ENCODE measurements at places on chromosomes 4 and X. TPM values are rescaled to one million over a fixed set of nuclear protein-coding genes. Genes with fewer than 3 reads are reported as not detected.

- H3K36me3 ChIP-seq: no peaks in the 10 kb centered on the region
- H3K4me3 ChIP-seq: no peak overlapping the region
- no peaks in the 10 kb centered on the region for H3K4me1 ChIP-seq
- H3K27me3 ChIP-seq: no peaks in the 10 kb centered on the region
Observed at GRCh38 chrX:138001226-138001625, 435.3 kb downstream of the ZIC3 start.

DNA sequence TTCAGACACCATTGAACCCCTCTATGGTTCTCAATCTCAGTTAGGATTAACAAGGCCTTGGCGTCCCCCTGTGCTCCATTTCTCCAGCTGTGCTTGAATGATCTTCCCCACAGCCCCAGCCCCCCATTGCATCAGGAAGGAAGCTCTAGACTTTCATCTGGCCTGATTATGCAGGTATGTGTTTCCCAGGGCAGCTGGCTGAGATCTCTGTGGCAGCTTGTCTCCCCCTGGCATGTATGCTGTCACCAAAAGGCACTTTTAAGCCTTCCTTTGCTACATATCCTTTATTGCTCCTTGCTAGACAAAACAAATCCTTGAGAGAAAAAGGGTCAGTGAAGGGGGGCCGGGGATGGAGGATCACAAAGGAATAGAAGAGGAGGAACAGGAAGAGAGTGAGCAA lies 1056.0 kb upstream of the SLIT2 start:
- DNase-seq: no peak
- H3K4me1 ChIP-seq: no peaks in the 10 kb centered on the region
- no peaks in the 10 kb centered on the region for H3K27me3 ChIP-seq
- no peaks in the 10 kb centered on the region for H3K36me3 ChIP-seq
- no peak overlapping the region for H3K4me3 ChIP-seq

GRCh38 chr4:1401409-1402020 lies 4.7 kb downstream of the NKX1-1 start:
- no peak for DNase-seq
- peaks cover 3% of the 10 kb centered on the region for H3K27me3 ChIP-seq
- H3K36me3 ChIP-seq: no peaks in the 10 kb centered on the region
- H3K4me1 ChIP-seq: no peaks in the 10 kb centered on the region
- no peak overlapping the region for H3K27ac ChIP-seq

DNA sequence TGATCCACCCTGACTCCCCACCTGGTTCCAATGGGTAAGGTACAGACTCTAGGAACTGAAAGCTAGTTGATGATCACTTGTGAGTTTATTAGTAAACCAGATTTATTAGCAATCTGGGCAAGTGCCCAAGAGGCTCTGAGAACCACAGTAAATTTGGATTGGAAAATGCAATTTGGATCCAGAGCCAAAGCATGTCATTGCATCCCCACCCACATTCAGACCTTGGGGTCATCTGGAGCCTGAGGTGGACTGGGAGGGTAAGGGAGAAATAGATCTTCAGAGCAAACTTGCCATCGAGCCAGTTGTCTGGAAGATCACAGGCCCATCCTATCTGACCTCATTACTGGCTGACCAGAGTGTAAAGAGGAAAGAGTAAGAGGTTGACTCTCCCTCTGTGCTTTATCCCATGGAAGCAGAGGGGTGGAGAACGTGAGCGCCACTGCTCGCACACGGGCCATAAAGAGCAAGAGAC lies 78.7 kb upstream of the RASGEF1B start:
- DNase-seq: no peak
- no peak overlapping the region for H3K4me3 ChIP-seq
- no peaks in the 10 kb centered on the region for H3K36me3 ChIP-seq

DNA sequence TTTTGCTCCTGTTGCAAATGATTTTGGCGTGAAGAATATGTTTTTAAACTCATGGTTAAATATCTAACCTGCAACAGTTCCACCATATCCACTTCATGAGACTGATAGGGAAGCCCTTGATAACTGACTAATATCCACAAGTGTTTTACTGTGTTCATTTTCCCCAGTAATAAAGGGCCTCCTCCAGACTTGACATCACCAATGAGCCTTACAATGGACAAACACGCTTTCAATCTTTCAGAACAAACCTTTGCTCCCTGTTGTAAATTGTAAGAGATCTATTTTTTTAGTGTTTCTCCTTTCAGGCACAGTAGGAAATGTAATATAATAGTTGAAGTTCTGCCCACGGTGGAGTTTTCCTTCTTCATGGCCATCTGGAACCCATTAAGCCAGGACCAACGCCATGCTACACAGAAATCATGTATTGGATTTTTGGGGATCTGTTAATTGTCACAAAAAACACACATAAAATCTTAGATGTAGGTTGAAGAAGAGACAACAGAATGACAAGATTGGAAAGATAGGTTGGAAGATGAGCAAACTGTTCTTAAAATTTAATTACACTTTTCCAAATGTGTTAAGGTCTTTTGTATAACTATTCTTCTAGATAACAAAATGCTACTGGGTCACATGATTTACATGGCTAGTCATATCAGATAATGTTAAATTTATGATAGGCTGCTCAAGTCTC lies 1030.1 kb downstream of the FSTL5 start:
- H3K4me1 ChIP-seq: peaks cover 5% of the 10 kb centered on the region
- H3K36me3 ChIP-seq: no peaks in the 10 kb centered on the region
- H3K4me3 ChIP-seq: no peak overlapping the region
- no peak overlapping the region for H3K27ac ChIP-seq
- no peaks in the 10 kb centered on the region for H3K27me3 ChIP-seq
- DNase-seq: no peak

DNA sequence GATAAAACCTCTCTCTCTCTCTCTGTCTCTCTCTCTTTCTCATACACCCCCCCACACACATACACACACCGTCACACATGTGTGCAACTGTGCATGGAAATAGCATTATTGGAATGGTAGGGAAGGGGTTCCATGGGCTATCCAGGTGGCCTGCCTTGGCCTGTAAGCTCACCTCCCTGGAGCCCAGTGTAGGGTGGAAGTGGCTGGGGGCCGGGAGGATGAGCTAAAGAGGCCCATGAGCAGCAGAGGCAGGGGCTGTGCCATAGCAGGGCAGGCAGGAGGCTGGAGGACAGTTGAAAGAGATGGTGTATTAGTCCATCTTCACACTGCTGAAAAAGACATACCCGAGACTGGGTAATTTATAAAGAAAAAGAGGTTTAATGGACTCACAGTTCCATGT lies 74.2 kb downstream of the CYTL1 start:
- no peaks in the 10 kb centered on the region for H3K36me3 ChIP-seq
- no peaks in the 10 kb centered on the region for H3K27me3 ChIP-seq
- H3K4me1 ChIP-seq: no peaks in the 10 kb centered on the region
- H3K27ac ChIP-seq: no peak overlapping the region
- no peak for DNase-seq

Gene UGT2B15
- total RNA-seq: 533 TPM

Gene PNMA3
- total RNA-seq: 0.09 TPM

Gene ZCCHC18
- not detected for total RNA-seq

Gene DUX4
- total RNA-seq: not detected

Gene PNMA6F
- total RNA-seq: not detected
